ENCODE measurements at places on chromosomes 3 and 15. TPM values are rescaled to one million over a fixed set of nuclear protein-coding genes. Genes with fewer than 3 reads are reported as not detected.
A peak's percentile ranks its signal among the peaks of the same experiment; 100 is the strongest.

The BUB1B gene
- polyA plus RNA-seq: 0.69 TPM

GRCh38 chr3:123480428-123480827, 31.5 kb upstream of the ADCY5 start:
- DNase-seq: no peak

The UROC1 gene
- not detected for polyA plus RNA-seq

The ULK3 gene
- 34.5 TPM for polyA plus RNA-seq

DNA sequence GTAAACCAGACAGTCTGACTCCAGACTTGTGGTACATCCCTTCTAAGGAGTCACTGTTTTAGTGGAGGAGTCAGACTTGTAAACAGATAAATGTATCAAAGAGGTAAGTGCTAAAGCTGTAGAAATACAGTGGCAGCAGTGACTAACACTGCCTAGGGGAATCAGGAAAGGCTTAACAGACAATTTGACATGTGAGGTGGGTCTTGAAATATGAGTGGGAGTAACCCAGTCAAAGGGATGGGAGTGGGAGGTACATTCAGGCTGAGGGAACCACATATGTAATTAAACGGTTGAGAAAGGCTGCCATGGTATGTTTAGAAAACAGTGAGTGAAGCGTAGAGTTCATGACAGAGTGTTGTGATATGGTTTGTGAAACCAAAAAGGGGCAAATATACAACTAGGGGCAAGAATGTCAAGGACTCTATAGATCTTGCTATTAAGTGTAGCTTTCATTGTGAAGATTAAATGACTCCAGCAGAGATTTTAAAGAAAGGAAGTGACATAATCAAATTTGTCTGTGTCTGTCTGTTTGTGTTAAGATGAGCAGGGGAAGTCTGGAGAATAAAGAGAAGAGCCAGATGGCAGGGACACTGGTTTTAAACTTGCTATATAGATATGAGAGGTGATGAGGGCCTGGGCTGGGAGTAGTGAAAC, 11.2 kb upstream of the ALCAM start:
- no peak for DNase-seq

The MYZAP gene
- polyA plus RNA-seq: 6.1 TPM

- DNase-seq: peak; percentile 98
Observed at GRCh38 chr15:72230197-72231065, 559 bp downstream of the PKM start.

The FAM3D gene
- polyA plus RNA-seq: 0.41 TPM

- DNase-seq: no peak
Observed at GRCh38 chr15:23566651-23567050, 1.2 kb downstream of the MKRN3 start.

DNA sequence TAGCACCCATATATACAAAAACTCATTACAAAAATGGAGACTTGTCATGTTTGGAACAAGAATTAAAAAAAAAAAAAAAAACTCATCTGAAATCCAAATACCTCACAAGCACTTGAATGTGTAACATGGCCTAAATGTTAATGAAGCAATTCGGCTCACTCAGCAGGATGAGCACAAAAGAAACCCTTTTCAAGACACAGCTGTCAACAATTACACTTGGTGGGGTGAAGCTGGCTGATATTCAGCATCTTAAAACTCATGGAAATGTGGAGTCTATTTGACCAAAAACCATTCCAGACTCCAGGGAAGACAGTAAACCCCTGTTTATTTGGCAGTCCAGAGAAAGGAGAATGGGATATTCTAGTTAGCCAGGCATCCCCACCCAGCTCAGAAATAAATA, 205.4 kb upstream of the TSC22D2 start:
- DNase-seq: no peak

GRCh38 chr15:93144463-93145236, 55.6 kb upstream of the RGMA start:
- no peak for DNase-seq

DNA sequence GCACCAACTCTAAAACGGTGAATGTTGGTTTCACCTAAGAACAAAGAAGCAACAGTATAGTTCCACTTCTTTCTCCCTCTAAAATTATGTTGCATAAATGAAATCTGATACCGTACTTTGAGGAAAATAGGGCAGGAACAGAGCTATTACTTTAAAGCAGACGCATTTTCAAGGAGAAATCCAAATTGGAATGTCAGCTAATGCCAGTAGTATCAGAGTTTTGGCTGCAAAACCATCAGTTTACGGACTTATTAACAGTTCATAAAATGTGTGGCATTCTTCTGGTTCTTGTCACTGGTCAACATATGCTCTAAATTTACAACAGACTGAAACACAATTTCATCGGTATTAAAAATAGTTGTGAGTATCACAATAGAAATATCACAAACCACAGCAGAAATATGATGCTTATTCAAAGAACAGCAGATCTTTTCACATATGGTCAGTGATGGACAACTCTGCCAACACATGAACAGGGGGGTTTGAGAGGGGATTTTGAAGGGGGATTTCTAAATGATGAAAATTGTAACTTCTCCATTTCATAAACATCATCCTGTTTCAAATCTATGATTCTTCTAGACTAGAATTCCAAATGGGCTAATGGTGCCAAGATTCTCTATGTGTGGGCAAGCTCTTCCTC, 38.7 kb upstream of the ROBO2 start:
- no peak for DNase-seq

DNA sequence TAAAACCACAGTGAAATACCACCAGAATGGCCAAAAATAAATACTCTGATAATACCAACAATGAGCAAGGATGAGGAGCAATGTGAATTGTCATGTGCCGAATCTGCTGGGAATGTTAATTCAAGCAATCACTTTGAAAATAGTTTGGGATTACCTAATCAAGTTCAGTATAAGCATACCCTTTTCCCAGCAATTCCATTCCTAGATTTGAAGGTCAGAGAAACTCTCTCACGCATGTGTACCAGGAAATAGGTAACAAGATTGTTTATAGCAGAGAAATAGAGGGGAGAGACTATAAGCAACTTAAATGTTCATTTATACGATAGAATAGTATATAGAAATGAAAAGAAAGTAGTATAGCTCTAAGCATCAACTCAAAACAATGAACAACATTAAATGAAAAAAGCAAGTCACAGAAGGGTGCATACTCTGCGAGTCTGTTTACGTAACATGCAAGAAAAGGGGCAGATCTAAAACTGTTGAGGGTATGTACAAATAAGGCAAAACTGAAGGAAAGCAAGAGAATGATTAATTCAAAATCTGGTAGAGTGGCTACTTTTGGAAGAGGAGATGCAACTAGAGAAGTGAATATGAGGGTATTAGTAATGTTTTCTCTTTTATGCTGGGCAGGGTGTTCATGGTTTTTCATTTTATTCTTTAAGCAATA, 27.4 kb downstream of the TMOD3 start:
- DNase-seq: no peak

All from kidney (tissue), 22 donors.